ENCODE measurements at places on chromosomes 12 and 14.

DNA sequence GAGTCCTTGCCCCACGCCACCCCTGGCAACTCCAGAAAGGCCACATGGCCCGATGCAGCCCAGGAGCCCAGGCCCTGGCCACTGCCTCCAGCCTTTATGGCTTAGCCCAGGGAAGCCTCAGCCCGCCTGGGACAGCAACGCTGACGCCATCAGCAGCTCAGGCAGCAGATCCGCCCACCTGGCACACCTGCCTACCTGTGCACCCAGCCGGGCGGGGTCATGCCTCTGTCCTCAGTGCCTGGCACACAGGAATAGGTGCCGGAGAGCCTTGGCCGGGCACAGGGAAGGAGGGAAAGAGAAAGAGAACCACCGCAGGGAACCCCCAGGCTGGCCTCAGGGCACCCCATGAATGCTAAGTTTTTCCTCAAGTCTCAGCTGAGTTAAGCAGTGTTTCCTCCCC lies 21.1 kb downstream of the BEGAIN start:
- DNase-seq, result no peak

GRCh38 chr14:21309238-21309636 lies 29.4 kb downstream of the RPGRIP1 start:
- no peak for DNase-seq

GRCh38 chr12:24838531-24838950 lies 110.4 kb downstream of the BCAT1 start:
- peak; percentile 6 for DNase-seq

DNA sequence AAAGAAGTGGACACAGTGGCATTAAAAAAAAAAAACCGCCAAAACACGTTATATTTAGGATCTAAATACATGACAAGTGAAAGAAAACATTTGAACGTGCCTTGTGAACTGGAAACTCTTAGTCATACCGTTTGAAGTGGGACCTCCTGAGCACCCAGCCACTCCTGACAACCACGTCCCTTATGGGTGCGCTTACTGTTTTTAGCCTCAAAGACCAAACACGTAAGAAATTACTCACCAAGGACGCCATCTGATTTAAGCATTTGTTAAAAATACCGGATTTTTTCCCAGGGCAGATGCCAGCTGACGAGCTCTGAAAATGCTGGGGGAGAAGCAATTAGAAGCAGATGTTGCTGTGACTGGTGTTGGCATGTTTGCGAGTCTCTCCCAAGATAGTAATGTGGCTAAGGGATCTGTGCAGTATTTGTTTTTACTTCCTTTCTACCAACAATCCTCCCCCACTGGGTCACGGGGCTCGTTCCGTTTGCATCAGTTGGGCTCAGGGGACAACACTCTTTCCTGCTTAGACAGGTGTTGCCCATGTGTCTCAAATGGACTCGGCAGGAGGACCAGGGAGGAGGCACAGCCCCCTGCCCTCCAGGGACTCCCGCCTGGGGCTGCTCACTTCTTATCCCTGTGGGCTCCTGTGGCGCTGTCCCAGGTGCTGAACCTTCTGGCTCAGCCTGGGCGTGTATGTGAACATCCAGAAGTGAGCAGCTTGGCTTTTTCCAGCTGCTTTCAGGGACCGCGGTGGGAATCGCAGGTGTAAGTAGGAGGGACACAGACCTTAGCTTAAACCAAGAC lies 101.0 kb downstream of the BEGAIN start:
- DNase-seq, result peak; percentile 46

GRCh38 chr12:52005903-52006703 lies 643 bp upstream of the TAMALIN start:
- peak; percentile 47 for DNase-seq
